ENCODE measurements at places on chromosomes 11 and 22.
A peak's percentile ranks its signal among the peaks of the same experiment; 100 is the strongest.

DNA sequence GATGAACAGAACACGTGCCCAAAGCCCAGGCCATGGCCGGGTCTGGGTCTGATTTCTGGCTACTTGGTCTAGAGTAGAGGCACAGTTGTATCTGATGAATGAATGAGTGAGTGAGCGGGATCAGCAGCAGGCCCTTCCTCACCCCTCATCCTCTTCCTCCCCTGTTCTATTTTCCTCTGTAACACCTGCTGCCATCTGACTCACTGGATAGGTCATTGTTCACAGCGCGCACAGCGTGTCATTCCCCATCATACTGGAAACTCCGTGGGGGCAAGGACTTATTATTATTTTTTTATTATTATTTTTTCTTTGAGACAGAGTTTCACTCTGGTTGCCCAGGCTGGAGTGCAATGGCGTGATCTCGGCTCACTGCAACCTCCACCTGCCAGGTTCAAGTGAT is 13.9 kb downstream of the NCF4 start:
- DNase-seq, result no peak

- DNase-seq, result no peak
Measured at GRCh38 chr22:27507111-27507611, 294.4 kb downstream of the MN1 start.

DNA sequence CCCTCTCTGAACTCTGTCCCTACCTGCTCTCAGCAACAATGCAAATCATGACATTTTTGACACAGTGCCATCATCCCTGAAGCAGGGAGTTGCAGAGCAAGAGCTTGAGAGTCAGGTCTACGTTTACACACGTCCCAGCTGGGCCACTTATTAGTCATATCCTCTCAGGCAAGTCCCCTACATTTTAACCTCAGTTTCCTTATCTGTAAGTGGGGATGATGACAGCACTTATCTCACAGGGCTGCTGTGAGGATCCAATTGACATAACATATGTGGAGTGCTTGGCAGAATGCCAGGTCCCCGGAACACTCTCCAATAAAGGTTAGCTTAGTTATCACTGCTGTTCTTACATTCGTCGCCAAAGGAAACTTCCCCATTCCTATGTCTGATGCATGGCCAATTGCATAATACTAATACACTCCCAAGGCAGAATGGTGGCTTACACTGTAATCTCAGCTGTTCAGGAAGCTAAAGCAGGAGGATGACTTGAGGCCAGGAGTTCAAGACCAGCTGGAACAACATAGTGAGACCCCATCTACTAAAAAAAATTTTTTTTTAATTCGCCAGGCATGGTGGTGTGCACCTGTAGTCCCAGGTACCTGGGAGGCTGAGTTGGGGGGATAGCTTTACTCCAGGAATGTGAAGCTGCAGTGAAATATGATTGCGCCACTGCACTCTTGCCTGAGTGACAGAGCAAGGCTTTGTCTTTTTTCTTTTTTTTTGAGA is 16.6 kb downstream of the ASCC2 start:
- DNase-seq, result no peak

GRCh38 chr22:22424210-22424800 is 84.2 kb downstream of the ZNF280B start:
- no peak for DNase-seq

DNA sequence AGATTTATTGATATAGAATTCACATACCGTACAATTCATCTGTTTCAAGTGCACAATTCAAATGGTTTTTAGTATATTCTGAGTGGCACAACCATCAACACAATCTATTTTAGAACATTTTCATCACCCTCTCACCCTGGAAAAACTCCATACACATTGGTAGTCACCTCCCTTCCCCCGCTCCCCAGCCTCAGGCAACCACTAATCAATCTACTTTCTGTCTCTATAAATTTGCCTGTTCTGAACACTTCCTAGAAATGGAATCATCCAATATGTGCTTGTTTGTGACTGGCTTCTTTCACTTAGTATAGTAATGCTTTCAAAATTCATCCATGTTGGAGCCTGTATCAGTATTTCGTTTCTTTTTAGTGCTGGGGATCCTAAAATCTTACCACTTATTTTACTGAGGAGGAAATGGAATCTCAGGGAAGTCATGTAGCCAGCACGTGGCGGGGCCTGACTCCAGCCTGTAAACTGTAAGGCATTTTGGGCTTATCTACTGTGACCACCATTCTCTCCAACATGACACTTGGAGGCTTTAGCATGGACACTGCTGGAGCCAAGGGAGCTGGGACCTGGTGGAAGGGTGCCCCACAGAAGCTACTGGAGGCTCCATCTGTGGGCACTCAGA is 905 bp upstream of the UCP3 start:
- no peak for DNase-seq

- DNase-seq, result no peak
Measured at GRCh38 chr11:118045191-118045590, 31.7 kb upstream of the TMPRSS4 start.

DNA sequence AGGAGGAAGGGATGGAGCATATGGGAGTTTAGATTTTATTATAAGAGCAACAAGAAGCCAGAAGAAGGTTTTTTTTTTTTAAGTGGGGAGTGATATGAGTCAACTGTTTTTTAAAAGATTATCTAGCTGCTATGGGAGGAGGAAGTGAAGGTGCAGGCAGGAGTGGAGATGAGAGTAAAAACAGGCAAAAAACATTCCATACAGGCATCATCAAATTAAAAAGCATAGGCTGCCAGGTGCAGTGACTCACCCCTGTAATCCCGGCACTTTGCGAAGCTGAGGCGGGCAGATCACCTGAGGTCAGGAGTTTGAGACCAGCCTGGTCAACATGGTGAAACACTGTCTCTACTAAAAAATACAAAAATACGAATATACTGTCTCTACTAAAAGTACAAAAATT is 368.4 kb upstream of the MTNR1B start:
- DNase-seq, result no peak

DNA sequence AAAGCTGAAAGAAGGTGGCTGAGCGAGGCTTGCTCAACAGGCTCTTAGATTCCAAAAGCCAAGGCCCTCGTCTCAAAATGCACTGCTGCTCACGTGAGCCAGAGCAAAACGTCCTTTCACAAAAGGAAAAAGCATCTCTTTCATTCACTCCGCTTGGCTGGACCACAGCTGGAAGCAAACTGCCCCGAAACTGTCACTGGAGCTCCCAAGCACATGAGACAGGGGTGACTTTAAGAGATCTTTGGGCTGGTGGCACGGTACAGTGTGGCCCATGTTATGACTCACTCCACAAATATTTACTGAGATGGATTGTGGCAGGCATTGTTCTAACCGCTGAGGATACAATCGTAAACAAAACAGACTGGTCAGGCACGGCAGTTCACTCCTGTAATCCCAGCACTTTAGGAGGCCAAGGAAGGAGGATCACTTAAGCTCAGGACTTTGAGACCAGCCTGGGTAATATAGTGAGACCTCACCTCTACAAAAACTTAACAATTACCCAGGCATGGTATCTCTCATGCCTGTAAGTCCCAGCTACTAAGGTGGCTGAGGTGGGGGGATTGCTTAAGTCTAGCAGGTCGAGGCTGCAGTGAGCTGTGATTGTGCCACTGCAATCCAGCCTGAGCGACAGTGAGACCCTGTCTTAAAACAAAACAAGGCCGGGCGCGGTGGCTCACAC is 3.6 kb downstream of the PLA2G6 start:
- peak; percentile 95 for DNase-seq

DNA sequence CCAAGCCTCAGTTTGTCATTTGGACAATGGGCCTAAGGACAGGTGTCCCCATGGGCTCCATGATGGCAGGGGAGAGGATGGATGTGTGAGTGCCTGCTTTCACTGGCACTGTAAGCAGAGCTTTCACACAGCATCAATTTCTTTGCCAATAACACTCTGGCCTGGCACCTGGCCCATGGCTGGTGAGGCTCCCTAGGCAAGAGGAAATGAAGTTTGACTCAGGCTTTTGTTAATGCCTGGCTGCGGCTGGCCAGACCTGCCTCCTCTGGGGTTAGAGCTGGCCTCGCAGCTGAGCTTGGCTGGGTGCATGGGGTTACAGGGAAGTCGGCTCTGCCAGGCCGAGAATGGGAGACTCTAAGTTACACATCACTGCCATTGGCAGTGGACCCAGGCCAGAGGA is 30.0 kb upstream of the SEZ6L start:
- no peak for DNase-seq

- no peak for DNase-seq
Measured at GRCh38 chr11:110174645-110175310, 81.6 kb downstream of the ZC3H12C start.

DNA sequence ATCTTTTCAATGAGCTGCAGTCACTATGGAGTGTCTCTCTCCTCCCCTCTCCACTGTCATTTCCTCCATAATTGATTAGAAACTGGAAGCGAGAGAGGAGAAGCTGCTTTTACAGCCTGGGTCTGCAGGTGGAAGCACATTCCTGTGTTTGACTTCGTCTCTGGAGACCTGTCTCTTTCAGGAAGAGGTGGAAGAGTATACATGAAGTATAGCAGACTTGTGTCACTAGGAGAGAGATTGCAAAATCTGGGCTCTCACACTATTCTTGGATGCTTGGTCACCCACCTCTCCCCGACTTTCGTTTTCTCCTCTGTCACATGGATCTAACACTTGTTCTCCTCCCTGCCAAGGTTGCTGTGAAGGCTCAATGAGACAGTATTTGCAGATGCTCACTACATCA is 323.3 kb downstream of the NTM start:
- no peak for DNase-seq

GRCh38 chr11:10920205-10920604 is 62.4 kb upstream of the ZBED5 start:
- no peak for DNase-seq

DNA sequence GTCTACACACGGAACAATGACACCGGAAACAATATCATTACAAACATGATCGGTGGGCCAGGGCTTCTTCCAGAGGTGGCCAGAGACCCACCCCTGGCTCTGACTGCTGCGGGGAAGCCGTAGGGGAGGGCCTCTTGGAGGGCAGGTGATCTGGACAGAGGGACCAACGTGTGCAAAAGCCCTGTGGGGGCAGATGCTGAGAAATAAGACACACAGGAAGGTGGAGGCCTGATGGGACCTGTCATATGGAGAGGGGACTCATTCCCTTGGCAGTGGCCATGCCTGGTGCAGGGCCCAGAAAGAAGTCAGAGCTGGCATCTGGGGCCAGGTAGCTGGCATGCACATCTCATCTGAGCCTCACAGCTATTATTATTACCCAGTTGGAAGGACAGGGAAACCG is 1.1 kb downstream of the ALDH3B2 start:
- DNase-seq, result no peak
